ENCODE measurements at places on chromosomes 1 and 21.
A peak's percentile ranks its signal among the peaks of the same experiment; 100 is the strongest.

- no peak for DNase-seq
Observed at GRCh38 chr21:39452970-39453342, 1.2 kb downstream of the SH3BGR start.

GRCh38 chr1:111441573-111442192, 7.4 kb downstream of the WDR77 start:
- DNase-seq = peak; percentile 61

DNA sequence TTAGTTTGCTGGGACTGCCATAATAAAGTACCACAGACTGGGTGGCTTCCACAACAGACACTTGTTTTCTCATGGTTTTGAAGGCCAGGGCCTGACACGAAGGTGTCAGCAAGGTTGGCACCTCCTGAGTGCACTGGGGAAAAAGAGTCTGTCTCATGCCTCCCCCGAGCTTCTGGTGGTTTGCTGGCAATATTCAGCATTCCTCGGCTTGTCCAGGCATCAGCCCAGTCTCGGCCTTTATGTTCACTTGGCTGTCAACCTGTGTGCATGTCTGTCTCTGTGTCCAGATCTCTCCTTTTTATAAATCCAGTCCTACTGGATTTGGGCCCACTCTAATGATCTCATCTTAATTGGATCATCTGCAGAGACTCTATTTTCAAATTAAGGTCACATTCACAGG, 72.6 kb downstream of the DOP1B start:
- DNase-seq = no peak

DNA sequence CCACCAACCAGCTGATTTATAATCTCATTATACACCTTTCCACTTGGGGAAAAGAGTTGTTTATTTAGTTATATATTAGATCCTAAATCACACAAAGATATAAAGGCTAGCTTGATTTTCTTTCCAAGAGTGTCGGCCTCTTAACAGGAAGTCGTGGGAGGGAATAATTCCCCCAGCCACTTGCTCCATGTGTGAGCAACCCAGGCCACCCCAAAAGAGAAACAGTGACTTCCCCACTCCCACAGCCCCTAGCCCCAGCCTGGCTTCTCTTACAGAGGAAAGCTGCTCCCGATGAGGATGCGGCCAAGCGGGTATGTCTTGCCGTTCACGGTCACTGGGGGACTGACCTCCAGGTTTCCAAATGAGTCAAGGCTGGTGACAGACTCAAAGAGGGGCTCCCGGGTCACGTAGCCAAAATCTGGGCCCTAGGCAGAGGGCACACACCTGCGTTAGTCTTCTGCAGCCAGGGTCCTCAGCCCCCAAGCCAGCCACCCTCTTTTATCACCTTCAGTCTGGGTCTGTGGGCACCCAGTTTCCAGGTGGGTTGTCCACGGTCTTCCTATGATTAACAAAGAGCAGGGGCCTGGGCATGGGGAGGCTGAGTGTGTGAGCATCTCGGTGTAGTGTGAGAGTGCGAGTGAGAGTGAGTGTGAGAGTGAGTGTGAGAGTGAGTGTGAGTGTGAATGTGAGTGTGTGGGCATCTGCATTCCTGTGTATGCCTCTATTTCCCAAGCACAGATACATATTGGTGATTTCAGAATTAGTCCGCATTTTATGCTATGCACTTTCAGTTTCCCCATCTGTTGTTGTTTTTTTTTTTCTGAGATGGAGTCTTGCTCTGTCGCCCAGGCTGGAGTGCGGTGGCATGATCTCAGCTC, 25.4 kb upstream of the SDHB start:
- DNase-seq = no peak

DNA sequence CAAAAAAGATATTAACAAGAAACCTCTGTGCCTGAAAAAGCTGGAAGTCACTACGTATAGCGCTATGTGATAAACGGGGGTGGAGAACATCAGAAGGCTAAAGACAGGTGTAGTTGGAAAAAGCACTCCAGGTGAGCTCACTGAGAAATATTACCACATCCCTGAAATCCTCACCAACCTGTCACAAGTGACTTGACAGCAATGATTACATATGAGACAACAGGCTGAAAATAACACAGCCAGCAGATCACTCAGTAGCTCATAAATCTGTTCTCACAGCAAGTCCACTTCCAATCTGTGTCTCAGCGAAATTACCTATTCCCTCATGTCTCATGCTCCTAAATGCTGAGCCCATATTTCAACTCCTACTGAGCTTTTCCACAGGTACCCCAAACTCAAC, 120.5 kb downstream of the UBR4 start:
- DNase-seq = no peak

DNA sequence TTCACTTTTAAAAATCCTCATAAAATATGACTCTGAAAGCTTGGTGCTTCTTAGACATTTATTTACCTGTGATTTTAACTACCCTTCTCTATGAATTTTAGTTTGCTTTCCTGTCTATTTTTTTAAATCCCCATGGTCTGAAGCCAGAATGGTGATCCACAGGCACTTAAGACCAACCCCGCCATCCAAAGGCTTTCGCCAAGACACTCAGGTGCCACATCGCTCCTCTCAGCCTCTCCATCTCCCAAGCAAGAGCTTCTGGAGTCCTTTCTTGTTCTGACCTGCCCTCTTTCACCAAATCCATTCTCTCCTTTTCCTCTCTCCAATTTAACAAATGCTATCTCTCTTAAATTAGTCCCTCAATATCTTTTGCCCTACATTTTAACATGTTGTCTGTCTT, 464.6 kb downstream of the PCP4 start:
- no peak for DNase-seq

DNA sequence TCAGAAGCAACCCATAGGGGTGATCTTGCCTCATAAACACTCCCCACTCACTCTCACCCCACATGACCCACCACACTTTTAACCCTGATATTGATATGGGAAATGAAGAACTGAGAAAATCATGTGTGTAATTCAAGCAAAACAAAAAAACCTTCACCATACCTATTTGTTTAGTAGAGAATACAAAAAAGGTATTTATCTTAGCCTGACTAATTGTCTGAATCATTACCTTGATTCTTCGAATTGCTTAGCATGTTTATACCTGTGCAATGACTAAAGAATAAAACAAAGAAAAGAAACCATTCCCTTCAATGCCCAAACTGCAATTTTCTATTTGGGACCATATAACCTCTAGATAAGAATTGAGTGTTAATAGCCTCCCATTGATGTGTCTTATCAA, 1.8 kb downstream of the CLDN17 start:
- no peak for DNase-seq

DNA sequence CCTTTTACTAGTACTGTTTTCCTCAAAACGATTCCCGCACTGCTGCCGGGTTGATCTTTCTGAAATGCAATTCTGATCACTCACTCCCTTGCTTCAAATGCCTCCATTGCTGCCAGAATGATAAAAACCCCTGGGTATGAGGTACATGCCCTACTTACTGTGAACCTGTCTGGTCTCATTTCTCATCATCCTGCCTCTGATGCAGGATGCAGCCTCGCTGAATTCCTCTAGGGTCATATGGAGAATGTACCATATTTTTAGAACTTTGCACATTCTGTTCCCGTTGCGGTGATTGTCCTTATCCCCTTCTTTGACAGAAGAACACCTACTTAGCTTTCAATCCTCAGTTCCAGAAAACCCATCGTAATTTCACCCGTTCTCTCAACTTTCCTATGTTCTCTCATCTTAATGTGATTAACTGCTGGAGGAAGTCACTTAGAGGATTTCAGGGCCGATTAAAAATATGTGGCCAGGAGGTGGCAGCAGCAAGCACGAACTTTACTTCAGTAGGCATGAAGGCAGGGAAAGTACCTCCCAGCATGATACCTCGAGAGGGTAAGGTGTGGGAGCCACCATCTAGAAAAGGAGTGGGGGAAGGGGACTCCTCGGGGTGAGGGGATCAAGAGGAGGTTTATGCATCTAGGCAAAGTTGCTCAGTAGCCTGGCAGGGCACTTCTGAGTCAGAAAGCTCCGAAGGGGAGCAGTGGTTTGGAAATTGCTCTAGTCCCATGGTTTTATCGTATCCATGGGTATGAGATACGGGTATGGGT, 361.5 kb upstream of the ZP4 start:
- peak; percentile 7 for DNase-seq

Data from CD4-positive, alpha-beta T cell treated with Interleukin-4 for 4 hours (primary cell).